Fibroblast of the aortic adventitia (primary cell): ENCODE measurements at places on chromosomes 2 and 18. TPM values are rescaled to one million over a fixed set of nuclear protein-coding genes. Genes with fewer than 3 reads are reported as not detected.

Gene ARID5A
- total RNA-seq, result 7.8 and 8.3 TPM in 2 replicates

- no peak for DNase-seq
Measured at GRCh38 chr2:167475791-167476190, 587.5 kb downstream of the XIRP2 start.

DNA sequence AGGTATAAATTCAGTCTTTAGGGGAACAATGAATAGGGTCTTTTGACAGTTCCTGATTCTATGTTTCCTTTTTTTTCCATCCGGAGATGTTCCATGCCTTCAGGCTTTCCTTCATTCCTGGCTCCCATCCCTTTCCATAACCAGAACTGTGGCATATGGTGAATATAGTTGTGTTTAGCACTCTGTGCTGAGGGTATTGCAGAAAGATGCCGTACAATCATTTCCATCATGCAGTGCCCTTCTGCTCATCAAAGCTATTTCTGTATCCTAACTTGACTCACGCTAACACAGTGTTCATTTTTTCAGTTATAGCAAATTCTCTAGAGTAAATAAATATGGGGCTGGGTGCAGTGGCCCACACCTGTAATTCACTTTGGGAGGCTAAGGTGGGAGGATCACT, 131.9 kb upstream of the EML6 start:
- DNase-seq, result no peak

- no peak for DNase-seq
Measured at GRCh38 chr2:119508756-119509155, 15.5 kb downstream of the SCTR start.

Gene C2orf66
- 0.27 TPM in 1 of 2 replicates, not detected in the other for total RNA-seq

GRCh38 chr2:240215676-240216051, 75.2 kb upstream of the OTOS start:
- DNase-seq, result no peak

Gene SERPINB8
- total RNA-seq, result 14.8 and 18.9 TPM in 2 replicates

Gene IWS1
- 37.7 and 176 TPM in 2 replicates for total RNA-seq

Gene ACOXL
- total RNA-seq, result not detected in 2 replicates

Gene TTR
- total RNA-seq, result not detected in 2 replicates

GRCh38 chr2:84799772-84800171, 81.1 kb downstream of the TRABD2A start:
- no peak for DNase-seq
